ENCODE measurements at places on chromosomes 3 and 15.
A peak's percentile ranks its signal among the peaks of the same experiment; 100 is the strongest.

DNA sequence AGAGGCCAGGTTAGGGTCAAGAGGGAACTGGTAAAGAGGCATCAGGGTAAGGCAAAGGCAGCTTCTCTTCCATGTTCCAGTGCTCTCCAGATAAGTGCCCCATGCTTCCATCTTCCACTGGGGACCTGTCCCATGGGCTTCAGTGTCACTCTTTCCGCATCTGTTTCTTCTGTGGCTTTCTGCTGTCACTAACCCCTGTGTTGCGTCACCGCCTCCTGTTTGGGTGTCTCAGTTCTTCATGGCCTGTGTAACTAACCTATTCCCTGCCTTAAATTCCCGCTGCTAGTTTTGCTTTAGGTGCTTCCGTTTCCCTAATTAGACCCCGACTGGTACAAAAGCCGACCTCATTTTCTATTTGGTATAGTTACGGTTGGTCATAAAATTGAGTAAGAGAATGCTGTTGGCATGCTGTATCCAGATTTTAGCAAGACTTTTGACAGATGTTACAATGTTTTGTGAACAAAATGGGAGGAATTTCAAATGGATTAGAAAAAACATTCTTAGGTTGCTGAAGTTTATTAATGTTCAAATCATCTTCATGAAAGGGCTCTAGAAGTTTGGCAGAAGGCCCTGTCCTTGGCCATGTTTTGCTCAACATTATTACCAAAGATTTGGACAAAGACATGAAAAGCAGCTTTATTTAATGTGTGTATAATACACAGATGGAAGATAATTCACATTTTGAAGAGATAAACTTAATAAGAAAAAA lies 245.3 kb downstream of the BBX start:
- no peak for DNase-seq

- no peak for DNase-seq
These were observed 963.4 kb downstream of the ROBO1 start for GRCh38 chr3:78804251-78805037.

GRCh38 chr3:146020969-146021368 lies 140.0 kb downstream of the PLOD2 start:
- no peak for DNase-seq

- no peak for DNase-seq
These were observed 175.8 kb downstream of the THSD4 start for GRCh38 chr15:71290881-71291635.

- DNase-seq: no peak
These were observed 170.9 kb downstream of the ERC2 start for GRCh38 chr3:56297281-56297840.

DNA sequence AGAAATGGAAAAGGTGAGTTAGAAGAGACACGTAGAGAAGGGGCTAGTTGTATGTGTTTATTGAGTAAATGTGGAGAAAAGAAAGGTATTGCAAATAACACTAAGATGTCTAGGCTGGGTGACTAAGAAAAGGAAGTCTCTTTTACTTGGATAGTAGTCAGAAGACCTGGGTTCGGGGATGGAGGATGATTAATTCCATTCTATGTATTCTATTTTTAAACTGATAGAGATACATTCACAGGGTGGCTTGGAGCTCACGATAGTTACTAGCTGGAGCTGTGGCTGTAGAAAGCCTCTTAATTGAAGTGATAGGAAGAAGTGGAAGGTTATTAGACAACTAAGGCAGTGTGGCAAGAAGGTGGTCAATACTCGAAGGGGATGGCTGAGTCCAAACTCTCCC lies 65.9 kb upstream of the TNIK start:
- DNase-seq: no peak

DNA sequence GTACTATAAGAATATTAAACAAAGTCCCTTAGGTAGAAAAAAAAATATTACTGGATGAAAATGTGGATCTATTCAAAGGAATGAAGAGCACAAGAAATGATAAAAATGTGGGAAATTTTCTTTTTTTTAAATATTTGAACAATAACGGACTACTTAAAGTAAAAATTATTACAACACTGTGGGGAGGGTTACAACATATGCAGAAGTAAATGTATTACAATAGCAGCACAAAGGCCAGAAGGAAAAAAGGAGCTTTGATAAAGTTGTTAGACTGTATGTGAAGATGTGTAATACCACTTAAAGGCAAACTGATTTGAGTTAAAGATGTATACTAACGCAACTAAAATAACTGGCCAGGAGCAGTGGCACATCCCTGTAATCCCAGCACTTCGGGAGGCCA lies 427.1 kb downstream of the SHQ1 start:
- no peak for DNase-seq

DNA sequence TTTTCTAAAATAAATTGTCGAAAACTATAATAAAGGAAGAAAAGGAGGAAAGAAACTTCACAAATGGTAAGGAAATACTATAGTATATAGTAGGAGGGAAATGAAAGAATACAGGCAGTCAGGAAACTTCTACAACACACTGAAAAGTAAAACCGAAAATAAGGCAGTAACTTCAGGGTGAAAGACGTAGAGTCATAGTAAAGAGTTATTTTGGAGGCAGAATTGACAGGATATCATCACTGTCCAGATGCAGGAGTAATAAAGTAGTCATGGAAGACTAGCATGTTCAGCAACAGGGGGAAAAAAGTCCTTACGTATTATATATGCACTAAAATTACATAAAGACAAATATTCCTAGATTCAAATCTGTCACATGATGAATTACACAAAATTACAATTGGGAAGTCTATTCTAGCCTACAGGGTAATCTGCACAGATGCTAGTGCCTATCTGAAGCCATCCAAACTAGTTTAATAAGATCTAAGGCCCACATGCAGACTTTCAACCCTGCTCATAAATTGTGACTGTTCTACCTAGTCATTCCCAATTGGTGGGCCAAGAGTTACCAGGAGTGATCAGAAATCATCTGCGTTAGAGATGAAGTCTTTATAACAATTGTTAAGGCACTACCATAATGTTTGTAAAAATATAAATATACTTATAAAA lies 14.0 kb downstream of the VPS13C start:
- no peak for DNase-seq

GRCh38 chr15:74141591-74141990 lies 11.2 kb downstream of the ISLR2 start:
- no peak for DNase-seq

DNA sequence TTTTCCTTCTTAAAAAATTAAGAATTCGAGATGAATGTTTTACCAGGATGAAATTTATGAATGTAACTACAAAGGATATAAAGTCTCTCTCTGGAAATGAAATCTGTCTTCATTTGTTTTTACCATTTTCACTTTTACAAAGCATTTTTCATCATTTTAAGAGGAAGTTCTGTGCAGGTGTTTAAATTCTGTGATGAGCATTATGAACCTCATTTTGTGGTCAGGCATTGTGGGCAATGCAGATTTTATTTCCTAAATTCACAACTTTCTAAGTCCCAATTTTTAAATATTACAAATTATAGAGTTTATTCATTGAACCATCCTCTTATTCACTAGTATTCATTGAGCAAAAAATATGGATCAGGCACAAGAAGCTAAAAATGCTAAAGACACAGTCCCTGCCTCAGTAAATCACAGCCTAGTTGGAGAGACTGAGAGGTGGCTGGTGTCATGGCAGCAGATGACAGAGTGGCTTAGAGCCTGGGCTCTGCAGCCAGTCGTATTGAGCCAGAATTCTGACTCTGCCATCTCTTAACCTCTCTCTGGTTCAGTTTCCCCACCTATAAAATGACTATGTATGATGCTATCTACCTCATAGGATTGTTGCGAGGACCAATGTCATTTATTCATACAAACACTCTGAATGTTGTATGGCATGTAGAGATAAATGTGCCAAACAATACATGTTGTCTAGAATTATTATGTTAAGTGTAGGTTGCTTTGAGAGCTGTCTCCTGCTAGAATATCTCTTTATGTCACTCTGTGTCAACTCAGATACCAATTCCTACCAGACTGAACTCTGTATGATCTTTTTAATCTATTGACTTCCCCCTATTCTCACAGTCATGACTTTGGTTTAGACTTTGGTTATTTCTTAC lies 7.5 kb upstream of the TGFBR2 start:
- DNase-seq: no peak

DNA sequence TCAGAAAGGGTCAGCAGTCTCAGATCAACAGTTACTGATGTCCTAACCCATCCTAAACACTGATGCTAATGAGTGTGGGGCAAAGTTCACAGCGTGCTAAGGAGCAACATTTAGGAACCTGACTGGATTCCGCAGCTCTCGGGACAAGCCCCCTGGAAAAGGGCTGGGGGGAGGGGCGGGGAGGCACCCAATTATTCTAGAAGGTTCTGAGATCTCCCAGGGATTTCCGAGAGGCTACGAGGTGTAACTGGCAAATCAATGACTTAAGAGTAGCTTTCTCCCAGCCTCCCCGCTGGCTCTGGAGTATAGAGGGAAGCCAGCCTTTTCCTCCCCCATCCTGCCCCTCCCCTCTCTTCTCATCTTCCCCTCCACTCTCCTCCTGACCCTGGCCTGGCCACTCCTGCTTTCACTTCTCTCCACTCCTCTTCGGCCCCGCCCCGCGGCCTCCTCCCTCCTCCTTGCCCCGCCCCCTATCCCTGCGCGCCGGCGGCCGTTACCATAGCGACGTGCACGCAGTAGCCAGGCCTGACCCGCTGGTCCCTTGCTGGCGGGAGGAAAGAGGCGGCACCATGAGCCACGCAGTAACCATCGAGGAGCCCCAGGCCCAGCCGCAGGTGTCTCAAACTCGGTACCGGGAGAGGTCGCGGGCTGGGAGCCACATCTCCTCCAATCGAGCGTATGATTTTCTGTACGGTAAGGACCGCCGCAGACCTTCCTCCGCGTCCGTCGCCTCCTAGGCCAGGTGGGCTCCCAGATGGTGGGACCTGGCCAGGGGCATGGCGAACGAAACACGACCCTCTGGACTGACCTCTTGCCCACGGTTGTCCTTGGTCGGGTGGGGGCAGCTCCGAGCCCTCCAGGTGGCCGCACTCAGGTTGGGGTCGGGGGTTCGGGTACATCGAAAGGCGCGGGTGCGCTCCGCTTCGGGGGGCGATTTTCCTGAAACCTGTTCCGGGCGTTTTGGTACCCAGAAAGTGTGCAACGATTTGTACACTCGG lies at the start of gene CFAP91:
TSS of gene CFAP91 (plus strand) at position 493 of the 998 bp plus-strand sequence. CDS start at position 570, 77 bp downstream.
- peak; percentile 81 for DNase-seq

GRCh38 chr3:129030611-129031010 lies 29.5 kb downstream of the EFCC1 start:
- DNase-seq: no peak

DNA sequence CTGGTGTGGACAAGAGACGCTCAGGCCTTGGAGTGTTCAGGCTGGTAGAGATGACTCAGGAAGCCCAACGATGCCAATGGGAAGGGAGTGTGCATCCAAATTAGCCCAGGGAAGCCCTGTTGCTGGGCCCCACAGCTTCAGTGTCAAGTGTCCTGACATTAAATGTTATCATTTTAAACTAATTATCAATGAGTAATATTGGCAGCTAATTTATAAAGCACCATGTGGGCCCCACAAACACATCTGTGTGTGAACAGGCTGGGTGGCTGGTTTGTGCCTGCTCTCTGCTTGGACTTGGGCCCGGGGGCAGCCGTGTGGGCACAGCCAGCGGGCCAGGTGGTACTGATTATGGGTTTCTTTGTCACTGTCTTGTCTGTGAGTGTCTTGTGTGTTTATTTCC lies 15.0 kb downstream of the FBLN2 start:
- no peak for DNase-seq

GRCh38 chr15:92121047-92121446 lies 267.5 kb downstream of the SLCO3A1 start:
- DNase-seq: no peak

- DNase-seq: no peak
These were observed 277.4 kb downstream of the PLCL2 start for GRCh38 chr3:17162116-17162515.

GRCh38 chr15:98684436-98684835 lies 36.1 kb downstream of the IGF1R start:
- no peak for DNase-seq
